GM12892 (cell line): ENCODE measurements at places on chromosomes 12 and 14.

DNA sequence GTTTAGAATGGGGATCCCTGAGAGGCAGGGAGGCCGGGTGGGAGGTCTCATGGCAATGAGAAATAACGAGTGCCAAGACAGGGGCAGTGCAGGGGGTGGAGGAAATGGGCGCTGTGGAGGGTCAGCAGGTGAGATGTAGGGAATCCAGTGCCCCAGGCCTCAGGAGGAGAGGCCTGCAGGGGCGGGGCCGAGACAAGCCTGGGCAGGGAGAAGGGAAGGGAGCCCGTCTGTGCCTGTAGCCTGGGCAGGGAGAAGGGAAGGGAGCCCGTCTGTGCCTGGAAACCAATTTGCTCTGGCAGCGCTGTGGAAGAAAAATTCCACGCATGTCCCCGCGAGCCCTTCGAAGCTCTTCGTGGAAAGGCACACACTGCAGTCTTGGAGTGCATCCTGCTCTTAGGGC, 10.6 kb upstream of the NCOR2 start:
- no peak for DNase-seq

DNA sequence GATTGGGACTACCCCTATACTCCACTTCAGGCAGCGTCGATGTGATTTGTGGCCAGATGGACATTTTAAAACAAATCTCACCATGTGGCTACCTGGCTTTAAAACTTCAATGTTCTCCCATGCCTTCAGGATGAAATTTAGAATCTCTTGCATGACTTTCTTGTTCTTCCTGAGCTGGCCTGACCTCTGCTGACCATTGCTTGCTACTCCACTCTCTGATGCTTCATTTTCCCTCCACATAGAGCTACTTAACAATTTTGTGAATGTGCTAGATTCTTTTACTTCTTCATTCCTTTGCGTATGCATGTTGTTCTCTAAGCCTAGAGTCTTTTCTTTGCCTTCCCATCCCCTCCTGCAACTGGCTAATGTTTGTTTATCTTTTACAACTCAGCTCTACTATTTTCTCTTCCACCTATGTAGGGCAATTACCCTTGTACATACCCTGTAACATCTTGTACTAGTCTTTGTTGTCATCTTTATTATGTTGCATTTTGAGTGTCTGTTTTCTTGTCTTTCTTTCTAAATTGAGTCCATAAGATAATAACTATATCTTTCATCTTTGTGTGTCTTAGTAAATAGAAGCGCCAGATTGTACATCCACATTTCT, 41.2 kb downstream of the YLPM1 start:
- no peak for DNase-seq

DNA sequence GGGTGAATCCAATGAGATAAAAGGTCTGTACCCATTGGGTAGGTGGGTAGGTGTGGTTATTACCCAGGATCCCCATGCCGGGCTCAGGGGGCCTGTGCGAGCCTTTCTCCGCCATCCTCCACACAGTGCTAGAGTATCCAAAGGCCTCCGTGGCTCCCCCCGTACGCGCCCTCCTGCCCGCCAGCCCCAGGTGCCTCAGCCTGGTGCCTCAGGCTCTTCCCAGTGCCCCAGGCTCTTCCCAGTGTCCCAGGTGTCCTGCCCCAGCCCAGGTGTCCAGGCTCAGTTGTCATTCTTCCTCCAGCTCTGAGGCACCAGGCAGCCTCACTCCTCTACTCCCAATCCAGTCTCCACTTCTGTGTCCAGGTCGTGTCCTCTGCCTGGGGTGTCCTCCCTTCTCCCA, 27.6 kb upstream of the YY1 start:
- no peak for DNase-seq

GRCh38 chr12:132374612-132375445, 45.4 kb upstream of the GALNT9 start:
- no peak for DNase-seq

GRCh38 chr12:67920413-67920812, 68.8 kb upstream of the IFNG-AS1 start:
- no peak for DNase-seq

DNA sequence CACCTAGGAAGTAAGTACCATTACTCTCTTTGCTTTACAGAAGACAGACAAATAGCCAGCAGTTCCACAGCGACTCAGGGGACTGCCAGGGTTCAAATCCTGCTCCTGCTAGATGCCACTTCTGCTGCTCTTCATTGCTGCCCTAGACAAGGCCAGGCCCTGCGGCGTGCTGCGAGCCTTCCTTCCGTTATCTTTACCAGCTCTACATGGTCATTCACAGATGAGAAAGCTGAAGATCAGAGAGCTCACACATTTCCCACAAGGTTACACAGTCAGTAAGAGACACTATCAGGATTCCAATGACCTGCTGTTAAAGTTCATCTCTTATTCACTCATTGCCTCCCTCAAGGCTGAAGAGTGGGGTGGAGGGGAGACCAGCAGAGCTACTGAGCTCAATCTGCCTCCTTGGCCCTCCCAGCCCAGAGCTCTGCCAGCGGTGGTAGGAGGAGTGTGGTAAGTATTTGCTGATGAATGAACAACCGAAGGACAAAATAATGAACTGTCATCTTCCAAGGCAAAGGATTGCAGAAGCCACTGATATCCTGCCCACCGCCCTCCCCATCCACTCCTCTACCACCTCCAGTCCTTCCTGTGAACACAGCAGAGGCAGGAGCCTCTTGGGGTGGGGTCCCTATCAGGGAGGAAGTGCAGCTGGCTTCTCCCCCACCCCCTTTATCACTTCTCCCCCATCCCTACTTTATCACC, 14.6 kb upstream of the HDAC7 start:
- DNase-seq = no peak
